LHCN-M2 (cell line): ENCODE measurements at places on chromosomes 12 and 14. TPM values are rescaled to one million over a fixed set of nuclear protein-coding genes. Genes with fewer than 3 reads are reported as not detected.

- peak; percentile 80 for DNase-seq
These were observed 273.6 kb upstream of the PWP1 start for GRCh38 chr12:107411792-107412535.

Gene INSM2
- 0.06 TPM in 1 of 2 replicates, not detected in the other for total RNA-seq

- peak; percentile 88 for DNase-seq
These were observed 376.0 kb downstream of the C12orf75 start for GRCh38 chr12:105706321-105706972.

DNA sequence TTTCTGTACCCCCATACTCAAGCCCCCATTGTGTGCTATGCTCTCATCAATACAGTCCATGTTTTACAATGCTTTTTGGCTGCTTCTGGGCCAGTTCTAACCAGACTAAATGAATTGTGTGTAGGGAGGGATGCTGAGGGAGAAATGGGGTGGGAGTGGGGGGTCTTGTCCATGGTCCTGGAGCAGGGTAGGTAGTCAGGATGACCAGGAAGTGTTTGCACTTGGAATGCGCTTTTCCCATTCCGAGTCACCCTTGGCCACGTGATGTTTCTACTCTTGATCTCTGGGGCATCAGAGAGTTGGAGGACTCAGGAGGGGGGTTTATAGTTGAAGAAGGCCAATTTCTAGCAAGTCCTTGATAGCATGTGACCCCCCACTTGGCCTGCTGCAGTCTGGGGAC, 1.2 kb upstream of the SMIM41 start:
- DNase-seq: no peak

Gene A2M
- 0.06 TPM in 1 of 2 replicates, not detected in the other for total RNA-seq

GRCh38 chr14:24298892-24299254, 707 bp downstream of the DHRS1 start:
- DNase-seq: peak; percentile 72

DNA sequence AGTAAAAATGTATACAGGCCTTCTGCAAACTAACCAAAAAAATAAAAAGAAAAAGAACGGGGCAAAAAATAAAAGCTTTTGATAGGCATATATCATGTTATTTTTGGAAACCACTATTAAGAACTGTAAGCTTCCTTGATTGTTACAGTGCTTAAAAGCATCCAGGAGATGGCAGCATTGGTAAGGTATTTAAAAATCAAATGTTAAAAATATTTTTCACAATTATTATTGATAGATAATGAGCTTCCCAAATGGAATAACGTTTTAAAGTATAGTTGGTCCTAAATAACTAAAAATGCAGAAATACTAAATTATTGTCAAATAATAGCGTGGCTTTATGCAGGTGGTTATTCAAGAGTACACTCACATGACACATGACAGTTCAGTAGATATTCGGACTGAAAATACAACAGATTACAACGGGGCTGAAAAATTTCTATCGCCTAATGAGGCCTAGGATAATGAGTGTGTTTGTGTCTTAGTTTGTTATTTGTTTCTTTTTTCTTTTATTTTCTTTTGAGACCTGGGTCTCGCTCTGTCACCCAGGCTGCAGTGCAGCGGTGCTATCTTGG, 127.2 kb upstream of the ATF7IP start:
- DNase-seq: no peak

Gene PRICKLE1
- 1.1 and 2.8 TPM in 2 replicates for total RNA-seq

DNA sequence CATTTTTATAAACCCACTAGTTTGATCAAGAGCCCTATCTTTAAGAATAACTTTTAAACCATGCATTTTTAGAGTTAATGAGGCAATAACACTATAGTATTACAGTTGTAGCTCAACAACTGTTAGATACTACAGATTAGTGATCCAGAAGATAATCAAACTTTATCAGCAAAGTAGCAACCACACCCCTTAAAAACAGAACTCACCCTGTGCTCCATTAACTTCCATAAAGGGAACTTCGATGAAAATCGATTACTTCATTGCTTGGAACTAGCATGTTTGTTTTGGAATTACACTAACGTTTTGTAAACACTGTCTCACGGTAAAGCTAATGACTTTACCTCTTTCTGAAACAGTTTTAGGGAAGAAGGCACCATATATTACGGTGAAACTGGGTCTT, 1.4 kb downstream of the SGPP1 start:
- DNase-seq: no peak

DNA sequence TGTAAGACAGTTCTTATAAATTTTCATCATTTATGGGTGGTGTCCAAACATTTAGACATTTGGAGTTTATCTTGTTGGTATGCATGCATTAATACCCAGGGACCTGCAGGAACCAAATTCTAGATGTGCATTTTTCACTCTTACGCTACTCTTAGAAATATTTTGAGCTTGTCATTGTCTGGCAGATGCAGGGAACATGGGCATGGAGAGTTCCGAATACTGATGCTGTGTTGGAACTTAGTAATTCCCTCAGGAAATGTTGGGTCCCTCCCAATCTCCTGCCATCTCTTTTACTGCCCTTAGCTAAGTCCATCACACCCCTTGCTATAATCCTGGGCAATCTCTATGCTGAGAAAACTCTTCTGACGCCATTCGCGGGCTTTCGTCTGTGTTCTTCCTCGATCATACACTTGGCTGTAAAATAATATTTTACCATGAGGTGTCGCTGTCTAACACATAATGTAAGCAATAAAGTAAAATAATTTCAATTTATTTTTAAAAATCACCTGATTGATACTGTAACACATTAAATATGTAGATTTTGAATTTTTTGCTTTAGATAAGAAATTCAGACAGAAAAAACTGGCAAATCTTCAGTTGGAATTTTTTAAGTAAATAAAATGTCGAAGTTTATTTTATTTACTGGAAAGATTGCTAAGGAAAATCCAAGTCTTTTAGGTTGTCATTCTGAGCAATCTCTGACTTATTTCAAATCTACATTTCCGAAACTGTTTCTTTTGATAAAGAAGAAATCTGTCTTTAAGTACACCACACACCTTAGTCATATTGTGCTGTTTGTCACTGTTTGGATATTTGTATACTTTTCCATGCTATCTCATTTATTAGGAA, 304.1 kb upstream of the SSTR1 start:
- DNase-seq: peak; percentile 55

GRCh38 chr12:101746661-101747060, 7.4 kb upstream of the SYCP3 start:
- DNase-seq: peak; percentile 24

Gene RNASE7
- not detected in 2 replicates for total RNA-seq

Gene CCDC197
- total RNA-seq: not detected in 2 replicates

GRCh38 chr14:76810953-76811400, 1.7 kb downstream of the ANGEL1 start:
- peak; percentile 42 for DNase-seq

GRCh38 chr14:56794088-56794556, 16.2 kb downstream of the OTX2 start:
- no peak for DNase-seq

DNA sequence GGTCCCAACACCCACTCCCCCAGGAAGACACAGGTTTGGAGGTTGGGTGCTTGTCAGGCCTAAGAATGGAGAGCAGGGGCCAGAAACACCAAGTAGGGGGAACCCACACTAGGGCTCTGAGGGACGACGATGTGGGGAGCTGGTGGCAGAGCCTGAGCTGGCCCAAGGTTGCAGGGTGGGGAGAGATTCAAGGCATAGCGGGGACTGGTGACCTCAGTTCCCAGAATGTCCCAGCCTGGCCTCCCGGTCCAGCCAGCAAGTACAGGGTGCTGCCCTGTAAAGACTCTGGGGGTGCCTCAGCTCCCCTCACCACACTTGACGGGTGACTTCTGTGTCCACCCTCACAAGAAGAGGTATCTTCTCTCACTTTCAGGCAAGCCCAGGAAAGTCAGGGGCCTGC, 86.7 kb downstream of the ALG10 start:
- DNase-seq: no peak

Gene SYNDIG1L
- not detected in 2 replicates for total RNA-seq

GRCh38 chr12:89547101-89547500, 21.3 kb upstream of the POC1B start:
- peak; percentile 41 for DNase-seq

GRCh38 chr12:23909551-23909950, 39.9 kb downstream of the SOX5 start:
- no peak for DNase-seq

Gene PRB2
- total RNA-seq: not detected in 2 replicates

DNA sequence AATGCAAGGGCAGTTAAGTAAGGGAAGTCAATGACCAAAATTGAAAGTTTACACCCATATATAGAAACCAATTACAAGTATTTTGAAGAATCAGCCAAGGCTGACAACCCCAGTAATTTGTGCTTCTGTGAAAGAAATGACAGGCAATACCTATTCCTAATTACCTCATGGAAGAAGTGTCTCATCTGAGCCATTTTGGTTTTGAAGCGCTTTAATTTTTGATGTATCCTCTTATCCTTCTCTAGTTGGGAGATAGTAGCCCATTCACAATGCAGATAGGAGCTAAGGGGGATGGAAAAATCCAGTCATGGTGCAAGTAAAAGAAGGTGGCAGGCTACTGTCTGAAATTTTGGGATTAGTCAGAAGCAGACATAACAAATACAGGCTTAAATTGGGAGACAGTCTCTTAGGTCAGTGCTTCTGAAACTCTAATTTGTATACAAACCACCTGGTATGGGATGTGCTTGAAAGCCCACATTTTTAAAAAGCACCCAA, 30.4 kb upstream of the SUPT16H start:
- DNase-seq: no peak

DNA sequence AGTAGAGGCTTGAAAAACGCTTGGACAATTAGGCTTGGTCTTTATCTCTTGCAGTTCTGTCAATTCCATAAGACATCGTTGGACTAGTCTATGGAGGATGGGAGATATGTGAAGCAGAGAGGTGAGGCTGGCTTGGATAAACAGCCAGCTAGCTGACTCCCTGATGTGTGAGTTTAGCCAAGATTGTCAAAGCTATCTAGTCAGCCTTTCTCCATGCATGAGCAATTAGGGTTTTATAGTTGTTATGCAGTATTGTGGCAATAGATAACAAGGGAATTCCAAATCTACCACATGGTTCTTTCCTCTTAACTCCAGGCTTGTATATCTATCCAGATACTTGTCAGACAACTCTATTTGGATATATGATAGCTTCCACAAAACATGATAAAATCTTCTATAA, 153.6 kb upstream of the NRXN3 start:
- DNase-seq: no peak

- no peak for DNase-seq
These were observed 8.8 kb downstream of the PLXNC1 start for GRCh38 chr12:94157181-94157580.

DNA sequence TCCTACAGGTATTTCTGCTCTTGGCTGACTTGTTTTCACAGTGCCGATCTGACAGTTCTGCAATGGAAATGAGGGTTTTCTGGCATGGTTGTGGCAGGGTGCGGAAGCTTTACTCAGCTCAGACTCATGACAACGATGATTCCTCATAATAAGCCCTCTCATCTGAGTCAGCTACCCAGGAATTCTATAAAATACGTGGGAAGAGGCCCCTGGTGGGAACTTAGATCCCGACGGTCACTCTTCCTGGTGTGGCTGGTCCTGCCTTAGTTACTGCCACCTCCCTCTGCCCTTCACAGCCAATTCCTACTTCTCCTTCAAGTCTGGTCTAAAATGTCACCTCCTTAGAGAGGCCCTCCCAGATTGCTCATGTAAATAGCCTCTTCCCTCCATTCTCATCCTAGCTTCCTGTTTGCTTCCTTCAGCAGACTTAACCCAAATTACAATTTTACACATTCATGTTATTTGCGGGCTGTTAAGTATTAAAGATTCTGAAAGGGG, 104.2 kb upstream of the MAP1LC3B2 start:
- peak; percentile 90 for DNase-seq

DNA sequence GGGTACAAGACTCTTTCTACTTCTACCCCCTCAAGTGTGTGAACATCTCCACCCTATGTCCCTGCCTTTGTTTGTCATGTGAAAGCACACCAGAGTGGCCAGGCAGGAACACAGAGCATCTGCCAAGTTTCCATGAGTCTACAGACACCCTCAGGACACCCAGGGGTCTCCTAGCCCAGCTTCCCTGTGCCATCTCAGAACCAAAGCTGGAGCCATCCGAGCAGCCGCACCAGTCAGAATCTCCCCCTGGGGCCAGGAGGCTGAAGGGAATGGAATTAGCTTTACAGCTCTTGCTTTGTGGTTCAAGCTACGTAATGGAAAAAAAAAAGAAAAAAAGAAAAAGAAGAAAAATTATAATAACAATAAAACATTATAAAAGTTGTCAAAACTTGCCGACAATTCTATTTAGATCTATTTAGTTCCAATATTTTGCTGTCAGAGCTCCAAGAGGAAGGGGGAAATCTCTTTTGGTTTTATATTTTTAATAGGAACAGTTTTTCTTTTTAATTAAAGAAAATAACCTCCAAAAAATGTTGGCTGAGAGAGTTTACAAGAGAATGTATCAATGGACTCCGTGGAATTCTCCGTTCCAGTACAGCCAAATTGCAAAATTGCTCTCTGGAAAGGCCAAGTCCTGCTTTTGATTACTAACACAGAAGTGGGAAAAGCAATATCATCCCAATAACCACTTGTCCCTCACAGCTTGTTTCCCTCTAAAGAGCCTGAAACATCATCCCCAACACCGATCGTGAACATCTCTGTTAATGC, 37.1 kb downstream of the TBX5 start:
- DNase-seq: no peak

Gene FAIM2
- total RNA-seq: 4.1 and 4.2 TPM in 2 replicates

Gene PPP1R36
- 0.58 and 1.1 TPM in 2 replicates for total RNA-seq

Gene KRT71
- not detected in 2 replicates for total RNA-seq

Gene LBHD2
- total RNA-seq: not detected in 2 replicates

GRCh38 chr14:50545618-50546017, 13.2 kb upstream of the MAP4K5 start:
- no peak for DNase-seq
